ENCODE measurements at places on chromosomes 4 and X. TPM values are rescaled to one million over a fixed set of nuclear protein-coding genes. Genes with fewer than 3 reads are reported as not detected.

DNA sequence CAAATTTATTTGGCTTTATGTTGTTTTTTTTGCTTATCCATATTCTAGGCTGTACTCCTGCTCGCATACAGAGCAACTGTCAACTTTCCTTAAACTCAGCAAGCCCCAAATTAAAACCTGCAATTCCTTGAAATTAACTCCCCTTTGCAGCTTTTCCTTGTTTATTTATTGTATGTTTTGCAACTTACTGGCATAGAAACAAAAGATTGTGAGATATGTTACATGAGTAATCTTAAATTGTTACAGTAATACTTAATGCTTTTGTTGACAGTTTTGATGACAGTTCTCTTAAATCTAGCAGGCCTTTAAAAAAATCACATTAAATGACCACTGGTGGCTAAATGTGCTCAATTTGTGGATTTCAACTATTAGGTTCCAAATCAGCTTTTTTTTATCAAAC is 4.5 kb downstream of the DDX3X start:
- no peak overlapping the region for H3K4me3 ChIP-seq
- H3K4me1 ChIP-seq, result peaks cover 25% of the 10 kb centered on the region
- no peaks in the 10 kb centered on the region for H3K27me3 ChIP-seq
- DNase-seq, result no peak
- H3K36me3 ChIP-seq, result peaks cover 3% of the 10 kb centered on the region
- H3K27ac ChIP-seq, result no peak overlapping the region

DNA sequence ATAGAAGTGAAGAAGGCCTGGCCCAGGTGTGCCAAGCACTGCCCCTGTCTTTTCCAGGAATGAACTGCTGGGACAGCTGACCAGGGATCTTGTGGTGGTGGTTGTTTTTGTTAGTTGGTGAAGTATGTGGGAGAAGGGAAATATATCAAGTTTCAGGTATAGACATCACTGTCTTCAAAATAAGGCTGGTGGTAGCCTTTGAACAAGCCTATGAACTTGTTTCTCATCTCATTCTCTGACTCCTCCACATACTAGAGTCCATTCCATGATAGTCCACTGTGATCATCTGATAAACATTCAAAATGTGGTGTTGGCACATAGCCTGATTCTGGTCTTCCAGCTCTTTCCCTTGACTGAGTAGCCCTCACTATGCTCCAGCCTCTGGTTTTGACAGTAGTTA is 303.7 kb downstream of the CAMK2D start:
- no peak for DNase-seq
- H3K4me1 ChIP-seq, result peaks cover 8% of the 10 kb centered on the region
- H3K27me3 ChIP-seq, result no peaks in the 10 kb centered on the region
- no peaks in the 10 kb centered on the region for H3K36me3 ChIP-seq

DNA sequence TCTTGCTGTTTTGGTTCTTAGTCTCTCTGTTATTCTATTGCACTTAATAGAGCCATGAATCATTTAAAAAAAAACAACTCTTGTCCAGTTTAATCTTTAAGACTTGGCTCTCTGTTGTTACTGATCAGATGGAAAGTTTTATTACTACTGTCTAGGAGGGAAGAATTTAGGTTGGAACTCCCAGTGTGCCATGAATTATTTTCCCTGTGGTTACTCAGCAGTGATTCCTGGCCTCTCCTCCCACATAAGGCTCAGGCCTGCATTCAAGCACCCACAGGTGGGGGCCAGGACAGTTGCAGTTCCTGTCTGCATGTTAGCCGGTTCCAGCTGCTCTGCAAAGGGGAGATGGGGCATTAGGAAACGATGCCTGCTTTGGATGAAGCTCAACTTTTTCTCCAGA is 29.8 kb upstream of the ESX1 start:
- H3K4me3 ChIP-seq, result no peak overlapping the region
- no peak for DNase-seq
- peaks cover 27% of the 10 kb centered on the region for H3K27me3 ChIP-seq
- H3K27ac ChIP-seq, result no peak overlapping the region
- no peaks in the 10 kb centered on the region for H3K36me3 ChIP-seq
- H3K4me1 ChIP-seq, result no peaks in the 10 kb centered on the region

DNA sequence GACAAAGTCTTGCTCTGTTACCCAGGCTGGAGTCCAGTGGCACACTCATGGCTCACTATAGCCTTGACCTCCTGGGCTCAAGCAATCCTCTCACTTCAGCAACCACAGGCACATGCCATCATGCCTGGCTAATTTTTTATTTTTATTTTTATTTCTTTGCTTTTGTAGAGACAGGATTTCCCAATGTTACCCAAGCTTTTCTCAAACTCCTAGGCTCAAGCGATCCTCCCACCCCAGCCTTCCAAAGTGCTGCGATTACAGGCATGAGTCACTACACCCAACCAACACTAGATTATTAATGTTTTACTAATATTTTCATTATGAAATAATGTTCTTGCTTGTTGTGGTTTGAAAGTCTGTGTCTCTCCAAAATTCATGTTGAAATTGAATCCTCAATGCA is 5.2 kb upstream of the ACTRT1 start:
- H3K27me3 ChIP-seq, result no peaks in the 10 kb centered on the region
- no peaks in the 10 kb centered on the region for H3K36me3 ChIP-seq
- H3K4me1 ChIP-seq, result no peaks in the 10 kb centered on the region
- DNase-seq, result no peak
- no peak overlapping the region for H3K27ac ChIP-seq

- H3K27me3 ChIP-seq, result no peaks in the 10 kb centered on the region
- no peaks in the 10 kb centered on the region for H3K36me3 ChIP-seq
- H3K4me3 ChIP-seq, result no peak overlapping the region
- no peak overlapping the region for H3K27ac ChIP-seq
- no peaks in the 10 kb centered on the region for H3K4me1 ChIP-seq
These were observed 65.6 kb upstream of the BLTP1 start for GRCh38 chr4:122086338-122087065.

DNA sequence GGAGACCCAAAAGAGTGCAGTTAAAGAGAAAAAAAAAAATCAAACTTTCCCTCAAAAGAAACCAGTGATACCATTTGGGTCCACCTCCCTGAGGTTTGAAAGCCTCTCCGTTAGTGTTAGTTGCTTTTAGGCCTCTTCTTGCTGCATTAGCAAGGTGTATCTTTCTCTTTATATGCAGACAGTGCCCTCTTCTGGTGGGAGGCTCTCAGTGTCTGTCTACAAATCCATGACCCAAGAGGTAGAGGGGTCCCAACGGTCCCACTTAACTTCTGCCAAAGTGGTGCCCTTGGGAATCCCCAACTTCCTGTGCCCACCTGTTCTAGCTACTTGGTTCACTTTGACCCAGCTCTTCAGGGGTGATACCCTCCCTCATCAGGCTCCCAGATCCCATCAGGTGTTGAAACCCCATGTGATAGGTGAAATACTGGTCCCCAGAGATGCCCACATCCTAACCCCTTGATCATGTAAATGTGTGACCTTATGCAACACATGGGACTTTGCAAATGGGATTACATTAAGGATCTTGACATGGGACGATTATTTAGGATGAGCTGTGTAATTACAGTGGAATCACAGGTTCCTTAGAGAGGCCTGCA is 63.7 kb upstream of the CD99 start:
- no peak overlapping the region for H3K4me3 ChIP-seq
- H3K27me3 ChIP-seq, result no peaks in the 10 kb centered on the region
- H3K27ac ChIP-seq, result no peak overlapping the region

DNA sequence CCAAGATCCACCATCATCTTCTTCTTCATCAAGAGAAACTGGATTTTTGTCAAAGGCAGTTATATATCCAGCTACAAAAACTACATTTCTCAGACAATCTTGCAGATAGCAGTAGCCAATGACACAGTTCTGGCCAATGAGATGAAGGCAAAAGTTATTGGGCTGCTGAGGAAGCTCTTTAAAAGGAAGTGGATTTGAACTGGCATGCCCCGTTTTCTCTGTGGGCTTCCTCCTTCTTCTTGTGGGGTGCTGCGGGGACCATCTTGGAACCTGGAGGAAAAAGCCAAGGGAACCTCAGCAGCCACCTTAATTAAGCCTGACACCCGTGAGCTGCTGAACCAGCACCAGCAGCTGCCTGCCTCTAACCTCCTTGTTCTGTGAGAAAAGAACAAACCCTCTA is 4.8 kb downstream of the SMIM43 start:
- H3K27me3 ChIP-seq, result peaks cover 13% of the 10 kb centered on the region
- H3K4me3 ChIP-seq, result no peak overlapping the region
- H3K27ac ChIP-seq, result no peak overlapping the region
- no peak for DNase-seq

DNA sequence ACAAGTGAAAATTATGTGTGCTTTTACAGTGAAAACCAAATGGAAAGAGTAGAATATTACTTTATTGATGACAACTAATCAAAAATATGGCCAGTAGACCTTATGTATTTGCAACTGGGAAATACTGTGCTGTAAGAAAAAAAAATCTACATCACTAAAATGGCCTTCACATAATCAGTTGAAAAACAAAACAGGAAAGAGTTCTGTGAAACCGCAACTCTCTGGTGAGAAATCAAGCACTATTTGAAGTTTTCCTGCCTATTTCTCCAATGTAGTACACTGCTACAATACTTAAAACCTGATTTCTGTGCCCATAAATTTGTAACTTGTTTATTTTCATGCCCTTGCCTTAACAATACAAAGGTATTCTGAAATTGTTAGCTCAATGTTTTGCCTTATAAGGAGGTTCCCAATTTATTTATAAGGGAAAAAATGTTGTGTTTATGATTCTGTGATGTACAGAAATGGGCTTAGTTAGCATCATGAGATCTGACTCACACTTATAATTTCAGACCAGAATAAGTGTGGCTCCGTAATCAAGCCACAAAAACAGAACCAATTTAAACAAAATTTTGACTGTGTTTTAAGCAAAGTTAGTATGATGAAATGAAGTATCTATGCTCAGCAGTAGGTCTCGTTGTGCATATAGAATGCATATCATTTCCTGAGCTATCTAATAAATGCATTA is 147.1 kb downstream of the FAT4 start:
- no peak overlapping the region for H3K27ac ChIP-seq
- no peak overlapping the region for H3K4me3 ChIP-seq
- H3K27me3 ChIP-seq, result no peaks in the 10 kb centered on the region
- no peaks in the 10 kb centered on the region for H3K4me1 ChIP-seq
- H3K36me3 ChIP-seq, result no peaks in the 10 kb centered on the region

DNA sequence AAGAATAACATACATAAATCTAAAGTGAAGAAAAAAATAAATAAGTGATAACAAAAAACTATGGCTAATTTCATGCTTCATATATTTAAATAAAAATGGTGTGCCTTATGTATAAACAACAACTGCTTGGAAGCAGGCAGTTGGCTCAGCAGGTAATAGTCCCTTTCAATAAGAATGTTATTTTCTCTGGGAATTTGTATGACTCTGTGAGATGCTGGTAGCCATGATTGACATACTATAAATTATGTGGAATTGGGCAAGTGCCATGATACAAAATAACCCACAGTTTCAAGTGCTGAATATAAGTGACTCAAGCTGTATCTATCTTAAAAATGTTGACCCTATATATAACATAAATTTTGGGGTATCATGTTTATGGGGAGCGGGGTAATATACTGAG is 546.5 kb downstream of the SPOCK3 start:
- no peaks in the 10 kb centered on the region for H3K36me3 ChIP-seq
- no peaks in the 10 kb centered on the region for H3K27me3 ChIP-seq
- no peaks in the 10 kb centered on the region for H3K4me1 ChIP-seq
- no peak for DNase-seq
- H3K27ac ChIP-seq, result no peak overlapping the region
- H3K4me3 ChIP-seq, result no peak overlapping the region

- H3K4me1 ChIP-seq, result no peaks in the 10 kb centered on the region
- H3K36me3 ChIP-seq, result no peaks in the 10 kb centered on the region
These were observed at the start of gene PLP2 for GRCh38 chrX:49171752-49172279. Gene PLP2, plus strand, starts transcription at chrX:49171898. Its CDS starts 103 bp downstream, at chrX:49172001.

GRCh38 chrX:68915778-68916177 is 87.0 kb downstream of the EFNB1 start:
- no peak overlapping the region for H3K4me3 ChIP-seq
- no peak for DNase-seq
- H3K4me1 ChIP-seq, result peaks cover 20% of the 10 kb centered on the region
- no peak overlapping the region for H3K27ac ChIP-seq

DNA sequence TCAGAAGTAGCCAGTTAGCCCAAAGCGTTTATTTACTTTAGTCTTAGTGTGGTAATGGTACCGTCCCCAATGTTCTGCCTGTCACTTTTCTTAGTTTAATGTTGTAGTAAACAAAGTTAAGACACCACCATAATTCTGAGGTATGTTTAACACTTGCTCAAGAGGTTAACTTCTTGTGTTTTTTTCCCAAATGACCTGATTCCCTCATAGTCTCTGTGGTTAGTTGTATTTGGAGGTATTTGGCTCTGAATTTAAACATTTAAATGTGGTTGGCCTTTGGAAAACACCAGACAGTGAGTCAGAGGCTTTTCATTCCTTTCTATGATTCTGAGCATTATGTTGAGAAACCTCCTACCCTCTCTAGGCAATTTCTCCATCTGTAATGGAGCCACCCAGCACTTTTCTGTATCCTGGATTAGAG is 47.9 kb downstream of the CXCL1 start:
- H3K36me3 ChIP-seq, result no peaks in the 10 kb centered on the region
- no peak for DNase-seq
- no peak overlapping the region for H3K27ac ChIP-seq
- no peaks in the 10 kb centered on the region for H3K27me3 ChIP-seq
- H3K4me1 ChIP-seq, result no peaks in the 10 kb centered on the region

GRCh38 chr4:158190718-158191117 is 17.9 kb upstream of the GASK1B start:
- H3K4me1 ChIP-seq, result no peaks in the 10 kb centered on the region
- no peak overlapping the region for H3K4me3 ChIP-seq
- H3K27ac ChIP-seq, result no peak overlapping the region

GRCh38 chr4:7301846-7302630 is 109.7 kb downstream of the SORCS2 start:
- H3K36me3 ChIP-seq, result no peaks in the 10 kb centered on the region
- no peak for DNase-seq

- no peak overlapping the region for H3K27ac ChIP-seq
- H3K36me3 ChIP-seq, result no peaks in the 10 kb centered on the region
- H3K27me3 ChIP-seq, result peaks cover 3% of the 10 kb centered on the region
- no peaks in the 10 kb centered on the region for H3K4me1 ChIP-seq
- no peak for DNase-seq
- H3K4me3 ChIP-seq, result no peak overlapping the region
These were observed 372.4 kb upstream of the RPS6KA3 start for GRCh38 chrX:20639115-20639514.

- DNase-seq, result no peak
- H3K4me3 ChIP-seq, result no peak overlapping the region
- H3K27ac ChIP-seq, result no peak overlapping the region
- H3K36me3 ChIP-seq, result no peaks in the 10 kb centered on the region
These were observed 45.8 kb upstream of the TMEM131L start for GRCh38 chr4:153420361-153420760.

GRCh38 chr4:169229571-169230028 is 41.2 kb downstream of the SH3RF1 start:
- H3K4me1 ChIP-seq, result peaks cover 23% of the 10 kb centered on the region
- H3K36me3 ChIP-seq, result no peaks in the 10 kb centered on the region
- H3K4me3 ChIP-seq, result no peak overlapping the region
- H3K27me3 ChIP-seq, result no peaks in the 10 kb centered on the region
- DNase-seq, result no peak

GRCh38 chr4:173121076-173121561 is 47.5 kb upstream of the GALNT7 start:
- no peaks in the 10 kb centered on the region for H3K4me1 ChIP-seq
- no peaks in the 10 kb centered on the region for H3K36me3 ChIP-seq
- no peak overlapping the region for H3K27ac ChIP-seq
- no peaks in the 10 kb centered on the region for H3K27me3 ChIP-seq
- no peak overlapping the region for H3K4me3 ChIP-seq
- DNase-seq, result no peak

KLHL13 gene
- total RNA-seq, result 3.0 TPM

MAGEA4 gene
- not detected for total RNA-seq

DDX53 gene
- not detected for total RNA-seq

FHIP1A gene
- 59.4 TPM for total RNA-seq

TLL1 gene
- total RNA-seq, result 4.2 TPM

NEXMIF gene
- total RNA-seq, result 0.78 TPM
